ENCODE measurements at places on chromosomes 16 and 17. TPM values are rescaled to one million over a fixed set of nuclear protein-coding genes. Genes with fewer than 3 reads are reported as not detected.
A peak's percentile ranks its signal among the peaks of the same experiment; 100 is the strongest.

GRCh38 chr17:4523946-4524345 is 25.3 kb downstream of the SPNS2 start:
- no peak for DNase-seq

- DNase-seq: no peak
These were observed 229.2 kb downstream of the STX8 start for GRCh38 chr17:9346296-9346926.

DNA sequence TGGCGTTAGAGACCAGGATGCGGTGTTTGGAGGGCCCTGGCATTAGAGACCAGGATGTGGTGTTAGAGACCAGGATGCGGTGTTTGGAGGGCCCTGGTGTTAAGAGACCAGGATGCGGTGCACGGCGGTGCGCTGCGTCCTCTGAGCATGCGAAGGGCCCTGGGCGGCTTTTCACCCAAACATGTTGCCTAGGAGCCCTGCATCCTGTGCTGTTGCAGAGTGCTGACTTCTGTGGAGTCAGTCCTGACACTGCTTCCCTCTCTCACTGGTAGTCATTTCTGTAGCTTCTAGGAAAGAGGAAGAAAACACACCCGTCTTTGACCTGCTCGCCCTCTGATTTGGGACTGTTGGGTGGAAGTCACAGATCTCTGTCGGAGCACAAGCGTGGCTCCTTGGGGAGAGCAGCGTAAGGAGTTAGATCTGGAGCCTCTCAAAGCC is 141.2 kb downstream of the LAT start:
- no peak for DNase-seq

DNA sequence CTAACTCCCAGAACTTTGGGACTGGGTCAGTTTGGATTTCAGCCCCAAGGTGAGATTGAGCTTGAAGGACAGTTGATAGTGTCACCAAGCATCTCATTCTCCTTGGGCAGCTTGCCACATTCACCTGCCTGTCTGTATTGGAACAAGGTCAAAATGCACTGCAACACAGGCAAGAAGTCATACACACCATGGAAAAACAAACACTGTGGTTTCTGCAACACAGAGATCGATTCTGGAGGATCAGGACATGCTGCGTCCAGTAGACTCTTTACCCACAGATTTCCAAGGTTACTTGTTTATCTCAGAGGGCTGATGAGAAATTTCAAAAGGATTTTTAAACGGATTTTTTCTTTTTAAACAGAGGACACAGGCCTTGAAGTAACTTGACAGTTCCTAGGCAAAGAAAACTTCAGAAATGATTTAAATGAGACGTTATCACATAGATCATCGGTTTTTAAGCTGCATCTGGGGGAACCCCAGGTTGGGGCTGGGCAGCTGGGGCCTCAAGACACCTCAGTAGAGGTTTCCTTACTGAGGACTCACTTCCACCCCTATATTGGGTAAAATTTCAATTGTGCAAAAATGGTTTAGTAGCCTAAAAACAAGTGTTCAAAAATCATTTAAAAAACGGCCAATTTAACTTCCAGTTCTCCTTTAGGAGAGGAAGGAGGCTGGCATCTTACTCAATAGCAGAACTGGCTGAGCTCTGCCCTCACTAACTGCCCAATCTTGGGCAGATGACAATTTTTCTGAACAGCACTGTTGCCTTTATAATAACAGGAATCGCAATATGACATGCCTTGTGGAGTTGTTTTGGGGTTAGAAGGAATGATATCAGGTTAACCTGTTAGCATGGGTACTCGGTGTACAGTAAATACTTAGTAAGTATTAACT is 299.3 kb downstream of the XYLT1 start:
- DNase-seq: no peak

GRCh38 chr16:67462279-67462655 is 18.7 kb downstream of the ATP6V0D1 start:
- no peak for DNase-seq

DNA sequence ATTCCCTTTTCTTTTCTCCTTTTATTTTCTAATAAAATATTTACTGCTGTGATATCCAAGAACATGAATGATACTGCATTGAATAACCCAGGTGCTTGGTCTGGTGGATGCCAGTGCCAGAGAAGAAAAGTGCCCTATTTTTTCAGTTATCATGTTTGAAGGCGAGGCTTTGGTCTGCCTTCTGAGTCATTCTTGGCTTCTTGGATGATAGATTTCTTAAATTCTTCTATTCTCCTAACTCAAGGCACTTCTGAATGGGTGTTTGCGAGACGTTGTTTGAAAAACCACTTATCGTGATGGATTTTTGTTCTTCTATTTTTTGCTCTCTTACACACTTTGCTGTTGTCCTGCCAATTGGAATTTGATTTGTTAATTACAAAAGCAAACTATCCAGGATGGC is 66.7 kb downstream of the FTO start:
- no peak for DNase-seq

GRCh38 chr17:27770877-27771276 is 29.5 kb downstream of the NOS2 start:
- no peak for DNase-seq

- DNase-seq: no peak
These were observed 117.4 kb downstream of the IRF8 start for GRCh38 chr16:86016201-86016965.

GRCh38 chr17:39602533-39603303 is 5.0 kb downstream of the NEUROD2 start:
- DNase-seq: no peak

GRCh38 chr16:14304891-14305460 is 233.9 kb downstream of the MRTFB start:
- no peak for DNase-seq

DNA sequence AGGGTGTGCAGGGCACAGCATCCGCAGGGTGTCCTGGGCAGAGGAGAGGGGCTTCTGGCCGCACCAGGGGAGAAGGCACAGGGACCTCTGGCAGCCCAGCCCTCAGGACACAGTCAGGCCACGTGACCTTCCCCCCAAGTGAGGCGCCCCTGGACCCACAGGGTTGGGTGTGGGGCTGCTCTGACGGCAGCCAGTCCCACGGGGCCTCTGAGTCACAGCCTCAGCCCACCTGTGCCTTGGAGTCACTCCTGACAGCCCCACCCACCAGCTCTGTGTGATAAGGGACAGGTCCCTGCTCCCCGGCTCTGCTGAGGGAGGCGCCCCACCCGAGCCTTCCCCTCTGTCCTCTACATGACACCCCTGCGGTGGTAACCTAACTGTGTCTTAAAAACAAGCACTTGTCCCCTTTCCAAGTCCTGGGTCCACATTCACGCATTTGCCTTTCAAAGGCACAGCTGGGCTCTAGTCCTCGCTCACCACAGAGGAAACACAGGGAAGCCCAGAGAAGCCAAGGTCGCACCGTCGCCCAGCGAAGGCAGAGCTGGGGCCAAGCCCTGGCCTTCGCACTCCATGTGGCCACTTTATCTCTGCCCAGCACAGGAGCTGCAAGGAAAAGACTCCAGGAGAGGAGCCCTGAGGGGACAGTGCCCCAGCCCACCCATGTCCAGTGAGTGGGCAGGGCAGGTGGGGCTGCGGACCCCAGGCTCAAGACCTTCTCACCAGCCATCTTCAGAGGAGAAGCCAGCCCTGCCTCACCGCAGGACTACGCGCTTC is 5.1 kb upstream of the NPTX1 start:
- no peak for DNase-seq

DNA sequence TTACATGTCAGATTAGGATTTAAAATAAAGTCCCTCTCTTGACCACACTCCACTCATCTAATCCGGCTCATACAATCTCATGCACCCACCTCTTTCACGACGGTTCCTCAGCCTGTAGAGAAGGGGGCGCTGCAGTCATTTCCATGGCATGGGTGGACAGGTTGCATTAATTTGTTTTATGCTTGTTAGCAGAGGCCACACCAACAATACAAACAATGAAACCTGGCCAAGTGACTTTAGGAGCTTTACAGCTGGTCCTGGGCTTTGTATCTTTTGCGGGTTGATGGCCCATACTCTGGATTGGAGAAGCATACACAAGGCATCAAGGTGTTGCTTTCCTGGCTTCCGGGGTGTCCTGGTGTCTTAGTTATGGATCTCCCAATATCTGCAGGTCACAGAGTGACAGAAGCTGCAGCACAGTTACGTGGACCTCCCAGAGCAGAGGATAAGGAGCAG is 9.7 kb upstream of the SNF8 start:
- no peak for DNase-seq

DNA sequence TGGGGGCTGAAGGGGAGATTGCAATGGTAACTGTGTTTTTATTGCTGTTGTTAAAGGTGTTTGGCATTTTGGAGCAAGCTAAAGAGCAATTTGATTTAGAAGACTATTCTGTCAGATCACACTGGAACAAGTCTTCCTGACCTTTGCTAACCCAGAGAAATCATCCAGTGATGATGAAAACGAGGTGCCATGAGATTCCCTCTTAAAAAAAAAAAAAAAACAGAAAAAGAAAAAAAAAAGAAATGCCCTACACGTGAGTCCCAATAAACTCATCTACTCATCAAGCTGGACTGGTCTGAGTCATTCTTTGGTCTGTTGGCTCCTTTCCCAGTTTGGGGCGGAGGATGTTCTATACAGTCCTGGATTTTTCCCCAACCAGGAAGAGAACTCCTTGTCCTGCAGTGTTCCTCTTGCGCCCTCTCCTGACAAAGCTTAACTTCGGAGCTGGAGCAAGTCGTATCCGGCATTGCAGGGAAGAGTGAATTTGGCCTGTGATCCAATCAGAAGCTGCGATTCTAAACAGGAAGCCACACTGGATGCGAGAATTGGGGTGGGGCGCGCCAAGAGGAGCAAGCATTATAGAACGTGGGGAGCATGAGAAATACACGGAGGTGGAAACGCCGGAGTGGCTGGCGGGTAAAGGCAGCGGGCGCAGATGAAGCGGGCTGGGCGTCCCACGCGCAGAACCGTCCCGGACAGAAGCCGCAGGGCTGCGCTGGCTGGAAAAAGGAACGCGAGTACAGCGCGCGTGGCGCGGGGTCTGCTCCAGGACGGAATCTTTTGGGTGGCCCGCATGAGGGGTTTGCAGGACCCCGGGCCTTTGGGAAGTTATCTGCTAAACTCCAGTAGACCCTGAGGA is 22.4 kb upstream of the CRYM start:
- DNase-seq: peak; percentile 94

DNA sequence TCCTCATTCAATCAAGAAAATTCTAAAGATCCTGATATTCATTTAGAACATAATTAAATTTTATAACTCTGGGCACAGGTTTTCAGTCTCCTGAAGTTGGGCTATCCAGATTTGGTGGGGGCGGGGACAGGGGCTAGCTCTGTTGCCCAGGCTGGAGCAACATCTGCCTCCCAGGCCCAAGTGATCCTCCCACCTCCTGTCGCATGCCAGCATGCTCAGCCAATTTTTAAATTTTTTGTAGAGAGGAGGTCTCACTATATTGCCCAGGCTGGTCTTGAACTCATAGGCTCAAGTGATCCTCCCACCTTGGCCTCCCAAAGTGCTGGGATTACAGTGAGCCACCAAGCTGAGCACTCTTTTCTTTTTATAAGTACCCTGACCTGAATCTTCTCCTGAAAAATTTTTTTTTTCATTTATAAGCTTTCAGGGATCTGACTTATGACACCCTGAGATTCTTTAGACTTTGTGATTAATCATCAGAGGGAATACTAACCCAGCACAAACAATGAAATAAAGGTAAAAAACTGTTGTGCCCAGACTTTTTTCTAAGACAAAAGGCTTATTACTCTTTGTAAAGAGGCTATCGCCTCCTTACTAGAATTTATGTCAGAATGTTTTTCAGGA is 62.6 kb downstream of the TUBD1 start:
- no peak for DNase-seq

DNA sequence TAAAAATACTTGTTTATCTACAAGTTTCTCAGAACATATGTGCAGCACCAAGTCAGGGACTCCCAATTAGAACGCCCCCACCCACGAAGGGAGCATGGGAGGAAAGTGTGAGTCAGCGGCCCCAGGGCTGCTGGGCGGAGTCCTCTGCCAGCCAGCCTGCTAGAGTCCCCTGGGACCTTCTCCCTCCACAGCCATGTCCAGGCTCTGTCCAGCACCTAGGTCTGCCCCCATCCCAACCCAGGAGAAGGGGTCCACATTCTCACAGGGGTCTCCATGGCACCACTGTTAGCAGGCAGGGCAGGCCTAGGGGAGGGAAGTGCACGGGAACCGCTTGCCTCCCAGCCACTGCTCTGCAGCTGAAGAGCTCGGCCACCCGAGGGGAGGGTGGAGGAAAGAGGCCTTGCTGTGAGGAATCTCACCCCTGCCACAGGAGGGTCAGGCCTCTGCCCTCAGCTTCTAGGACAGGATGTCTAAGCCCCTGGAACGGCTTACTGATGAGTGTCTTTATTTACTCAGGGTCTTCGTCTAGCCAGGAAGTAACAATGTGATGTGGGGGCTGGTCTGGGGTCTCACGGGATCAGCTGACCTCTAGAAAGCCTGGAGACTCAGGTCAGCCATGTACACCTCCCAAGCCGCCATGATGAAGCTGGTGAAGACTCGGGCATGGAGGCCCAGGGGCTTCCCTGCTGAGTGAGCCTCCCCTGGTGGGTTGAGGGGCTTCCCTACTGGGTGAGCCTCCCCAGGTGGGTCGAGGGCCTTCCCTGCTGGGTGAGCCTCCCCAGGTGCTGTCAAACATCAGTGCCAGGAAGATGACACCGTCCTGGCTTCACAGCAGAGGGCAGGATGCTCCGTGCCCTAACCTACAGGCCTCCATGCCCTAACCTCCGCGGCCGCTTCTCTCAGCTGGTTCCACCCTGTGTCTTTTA is 190.3 kb downstream of the RBFOX3 start:
- peak; percentile 48 for DNase-seq

DNA sequence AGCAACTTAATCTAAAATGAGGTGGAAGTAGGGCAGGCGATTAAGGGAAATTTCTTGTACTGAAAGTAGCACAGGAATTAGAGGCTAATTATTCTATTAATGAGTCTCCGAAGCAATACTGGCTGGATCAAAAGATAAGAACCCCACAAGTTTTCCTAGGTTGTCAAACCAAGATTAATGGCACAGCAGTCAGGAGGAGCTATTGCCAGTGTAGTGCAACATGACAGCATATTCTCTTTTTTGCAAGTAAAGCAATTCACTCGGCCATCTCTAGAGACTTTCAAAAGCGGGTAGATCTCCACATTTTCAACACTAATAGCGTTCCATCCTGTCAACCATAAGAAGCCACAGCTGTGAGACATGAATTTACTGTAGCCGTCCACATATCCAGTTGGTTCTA is 81.2 kb downstream of the CYB561 start:
- no peak for DNase-seq

CPNE7 gene
- total RNA-seq: 14.8 TPM

CAPNS2 gene
- total RNA-seq: not detected

TPSD1 gene
- not detected for total RNA-seq

UTS2R gene
- total RNA-seq: not detected

CRYBA1 gene
- not detected for total RNA-seq

KCNH4 gene
- total RNA-seq: 0.31 TPM

TMEM204 gene
- 2.5 TPM for total RNA-seq

PLEKHG4 gene
- 2.3 TPM for total RNA-seq
